CD4-positive, CD25-positive, alpha-beta regulatory T cell (primary cell): ENCODE measurements at places on chromosomes 7 and 10. TPM values are rescaled to one million over a fixed set of nuclear protein-coding genes. Genes with fewer than 3 reads are reported as not detected.

Gene ASB10
- polyA plus RNA-seq, result not detected

Gene CWF19L1
- polyA plus RNA-seq, result 33.2 TPM

Gene ZNF727
- polyA plus RNA-seq, result 0.09 TPM

Gene EMX2
- polyA plus RNA-seq, result not detected

Gene AMPH
- 0.10 TPM for polyA plus RNA-seq

Gene MET
- not detected for polyA plus RNA-seq

Gene GNAT3
- not detected for polyA plus RNA-seq

Gene FANK1
- 36.1 TPM for polyA plus RNA-seq

Gene ADCY1
- not detected for polyA plus RNA-seq

DNA sequence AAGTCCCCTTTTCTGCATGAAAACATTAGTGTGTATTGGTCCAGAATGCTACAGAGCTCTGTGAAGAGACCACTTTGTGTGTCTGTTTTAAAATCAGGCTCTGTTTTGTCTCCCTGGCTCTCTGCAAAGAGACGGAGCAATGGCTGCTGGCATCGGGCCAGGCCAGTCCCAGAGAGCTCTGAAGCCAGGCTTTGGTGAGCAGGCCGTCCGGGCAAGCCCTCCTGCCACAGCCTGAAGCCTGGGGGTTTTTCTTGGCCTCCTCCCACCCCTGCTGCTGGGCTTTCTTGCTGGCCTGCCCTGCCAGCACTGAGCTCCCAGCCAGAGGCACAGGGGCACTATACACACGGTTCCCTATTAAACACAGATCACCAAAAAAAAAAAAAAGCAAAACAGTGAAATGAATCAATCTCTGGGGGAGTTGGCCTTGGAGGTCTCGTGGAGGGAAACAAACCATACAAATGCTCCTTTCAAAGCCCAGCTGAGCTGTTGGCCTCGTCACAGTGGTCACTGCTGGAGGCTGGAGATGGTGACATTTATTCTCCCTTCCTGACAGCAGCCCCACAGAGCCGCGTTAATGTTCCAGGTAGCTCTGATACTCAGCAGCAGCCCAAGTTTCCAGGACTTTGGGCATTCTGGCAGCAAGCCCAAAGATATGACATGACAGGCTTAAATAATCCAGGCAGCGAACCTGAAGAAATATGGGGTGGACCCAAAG, 237.2 kb downstream of the TCF7L2 start:
- no peak for DNase-seq

DNA sequence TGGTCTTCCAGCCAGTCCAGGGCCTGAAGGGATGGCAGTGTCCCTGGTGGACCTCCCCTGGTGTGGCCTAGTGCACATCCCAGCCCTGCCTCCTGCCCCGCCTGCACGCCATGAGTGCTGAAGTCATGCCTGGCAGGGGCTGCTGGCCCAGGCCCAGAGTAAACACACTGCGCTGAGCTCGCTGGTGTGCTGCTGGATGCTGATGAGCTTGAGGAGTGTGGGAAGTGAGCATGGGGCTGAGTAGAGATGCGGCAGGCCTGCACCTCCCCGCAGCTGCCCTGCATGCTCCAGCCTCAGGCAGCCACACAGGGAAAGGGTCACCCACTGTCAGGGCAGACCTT, 43.2 kb downstream of the HTRA1 start:
- no peak for DNase-seq

DNA sequence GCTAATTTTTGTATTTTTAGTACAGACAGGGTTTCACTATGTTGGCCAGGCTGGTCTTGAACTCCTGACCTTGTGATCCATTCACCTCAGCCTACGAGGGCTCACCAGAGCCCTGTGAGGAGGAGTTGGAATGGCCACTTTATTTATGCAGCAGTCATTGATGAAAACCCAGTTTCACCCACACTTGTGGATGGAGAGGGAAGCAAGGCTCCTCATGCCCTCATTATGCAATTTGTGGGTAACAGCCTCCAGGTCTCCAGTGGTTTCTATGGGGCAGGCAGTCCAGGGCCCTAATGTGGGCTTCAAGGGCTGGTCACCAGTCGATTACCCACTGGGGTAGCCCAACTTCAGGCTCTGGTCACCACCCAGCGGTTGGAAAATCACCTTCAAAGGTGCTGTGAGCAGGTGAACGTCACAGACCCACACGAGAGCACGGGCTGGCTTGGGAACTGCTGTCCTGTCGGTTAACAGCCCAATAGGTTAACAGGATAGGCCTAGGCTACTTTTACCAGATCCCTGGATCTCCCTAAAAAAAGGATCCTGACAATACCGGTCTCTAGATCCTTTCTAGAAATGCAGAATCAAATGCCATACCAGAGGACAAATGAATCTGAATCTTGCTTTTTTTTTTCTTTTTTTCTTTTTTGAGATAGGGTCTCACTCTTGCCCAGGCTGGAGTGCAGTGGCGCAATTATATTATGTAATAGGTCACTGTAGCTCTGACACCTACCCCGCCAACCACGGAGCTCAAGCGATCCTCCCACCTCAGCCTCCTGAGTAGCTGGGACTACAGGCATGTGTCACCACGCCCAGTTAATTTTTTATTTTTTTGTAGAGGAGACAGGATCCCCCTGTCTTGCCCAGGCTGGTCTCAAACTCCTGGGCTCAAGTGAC, 97.8 kb downstream of the SLC37A3 start:
- no peak for DNase-seq

DNA sequence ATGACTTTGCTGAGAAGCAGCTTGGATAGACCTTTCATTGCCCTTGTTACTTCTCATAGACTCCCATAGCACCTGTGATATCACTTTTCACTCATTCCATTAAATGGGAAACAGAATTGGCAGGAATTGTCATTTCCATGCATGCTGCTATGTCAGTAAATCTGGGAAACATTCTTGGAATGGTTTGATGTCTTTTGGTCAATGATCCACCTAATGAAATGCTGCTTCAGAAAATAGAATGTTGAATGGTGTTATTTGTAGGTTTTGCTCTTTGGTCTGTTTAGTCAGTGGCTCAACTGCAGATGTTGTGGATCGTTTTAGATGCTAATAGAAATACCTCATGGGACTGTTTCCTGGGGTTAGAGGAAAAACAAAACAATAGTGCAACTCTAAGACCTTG, 127.8 kb downstream of the PLPP4 start:
- DNase-seq, result no peak

DNA sequence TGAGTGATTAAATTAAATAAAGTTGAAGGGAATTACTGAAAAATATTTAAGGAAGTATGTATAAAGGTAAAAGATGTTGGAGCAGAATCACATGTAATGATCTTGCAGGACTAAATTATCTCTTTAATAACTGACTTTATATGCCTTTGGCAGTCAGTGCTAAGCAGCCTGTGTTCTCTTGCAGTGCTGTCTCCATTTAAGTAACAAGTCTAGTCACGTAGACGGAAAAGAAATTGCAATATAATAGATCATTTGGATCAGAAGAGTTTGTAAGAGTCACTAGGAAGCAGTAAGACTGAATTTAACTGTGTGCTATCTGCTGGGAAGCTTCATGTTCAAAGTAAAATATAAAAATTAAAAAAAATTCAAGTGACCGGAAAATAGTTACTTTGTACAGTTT, 21.4 kb downstream of the BZW2 start:
- DNase-seq, result no peak

GRCh38 chr7:157488966-157489365, 152.2 kb downstream of the DNAJB6 start:
- no peak for DNase-seq

DNA sequence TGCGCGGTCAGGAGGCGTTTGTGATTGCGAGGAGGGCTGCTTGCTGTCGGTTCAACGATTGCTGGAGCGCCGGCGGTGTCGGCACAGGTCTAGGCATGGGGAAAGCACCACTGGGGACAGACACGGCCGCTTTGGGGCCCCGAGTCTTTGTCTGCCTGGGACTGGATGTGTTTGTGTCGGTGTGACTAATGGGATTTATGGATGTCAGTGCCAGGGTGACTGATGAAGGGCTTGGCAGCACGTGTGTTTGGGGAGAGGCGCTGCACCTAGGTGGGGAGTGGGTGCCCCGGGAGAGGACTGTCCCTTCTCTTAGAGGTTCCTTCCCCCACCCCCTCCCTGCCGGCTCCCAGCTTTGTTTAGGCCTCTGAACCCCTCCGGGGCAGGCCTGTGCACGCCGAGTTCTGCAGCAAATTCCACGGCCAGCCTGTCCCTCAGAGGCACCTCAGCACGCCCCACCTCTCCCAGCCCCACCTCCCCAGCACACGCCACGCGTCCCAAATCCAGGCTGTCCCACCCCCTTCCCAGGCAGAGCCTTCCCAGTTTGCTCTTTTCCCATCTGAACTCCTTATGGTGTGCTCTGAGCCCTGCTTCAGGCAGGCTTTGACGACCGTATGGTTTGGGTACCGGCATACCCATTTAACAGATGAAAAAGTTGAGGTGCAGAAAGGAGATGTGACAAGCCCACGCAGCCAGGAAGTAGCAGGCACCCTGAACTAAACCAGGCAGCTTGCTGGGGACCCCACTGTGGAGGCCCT, 6.4 kb upstream of the TNRC18 start:
- no peak for DNase-seq

GRCh38 chr7:131061158-131061557, 266.5 kb upstream of the MKLN1 start:
- DNase-seq, result no peak

DNA sequence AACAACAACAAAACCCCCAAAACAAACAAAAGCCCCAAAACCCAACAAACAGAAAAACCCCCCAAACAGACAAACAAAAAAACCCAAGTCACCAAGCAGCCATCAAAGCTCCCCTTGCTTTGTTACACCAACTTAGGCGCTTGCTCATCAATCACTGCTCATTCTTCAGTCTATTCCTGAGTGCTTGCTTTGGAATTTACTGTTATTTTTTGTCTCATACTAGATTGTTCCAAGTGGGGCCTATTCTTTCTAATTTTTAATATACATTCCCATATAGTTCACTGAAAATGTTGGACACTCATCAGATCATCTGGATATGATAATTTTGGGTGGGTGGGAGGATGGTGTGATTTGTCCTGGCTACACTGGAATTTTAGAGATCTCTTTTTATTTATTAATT, 126.0 kb upstream of the JCAD start:
- DNase-seq, result no peak

DNA sequence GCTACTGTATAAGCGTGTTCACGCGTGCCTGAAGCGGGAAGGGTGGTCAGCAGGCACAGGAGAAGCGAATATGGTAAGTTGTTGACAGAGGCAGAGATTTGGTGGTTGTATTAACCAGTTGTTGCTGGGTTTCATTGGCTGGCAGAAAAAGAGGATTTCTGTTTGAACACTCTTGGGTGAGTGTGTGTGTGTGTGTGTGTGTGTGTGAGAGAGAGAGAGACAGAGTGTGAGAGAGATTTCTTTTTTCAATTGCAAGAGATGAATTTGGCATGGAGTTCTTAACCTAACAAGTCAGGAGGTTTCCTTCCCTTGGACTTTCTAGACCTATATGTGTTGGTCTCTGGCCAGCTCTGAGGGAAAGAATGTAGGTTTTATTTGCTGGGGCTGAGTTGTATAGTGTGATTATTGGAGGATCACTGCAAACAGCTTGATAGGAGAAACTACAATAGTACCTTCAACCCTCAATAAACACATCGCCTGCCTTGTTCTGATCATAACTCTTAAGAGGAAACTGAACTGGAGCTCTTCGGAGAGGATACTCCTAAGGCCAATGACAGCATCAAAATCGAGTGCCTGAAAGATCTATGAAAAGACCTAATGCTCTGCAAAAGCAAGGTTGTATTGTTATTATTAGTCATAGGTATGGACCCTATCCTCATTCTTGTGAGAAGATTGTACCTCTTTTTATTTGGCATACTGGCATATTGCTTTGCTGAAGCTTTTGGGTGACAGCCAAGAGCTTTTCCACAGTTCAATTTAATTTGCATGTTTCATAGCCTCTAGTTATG, 1.2 kb downstream of the MCU start:
- no peak for DNase-seq

DNA sequence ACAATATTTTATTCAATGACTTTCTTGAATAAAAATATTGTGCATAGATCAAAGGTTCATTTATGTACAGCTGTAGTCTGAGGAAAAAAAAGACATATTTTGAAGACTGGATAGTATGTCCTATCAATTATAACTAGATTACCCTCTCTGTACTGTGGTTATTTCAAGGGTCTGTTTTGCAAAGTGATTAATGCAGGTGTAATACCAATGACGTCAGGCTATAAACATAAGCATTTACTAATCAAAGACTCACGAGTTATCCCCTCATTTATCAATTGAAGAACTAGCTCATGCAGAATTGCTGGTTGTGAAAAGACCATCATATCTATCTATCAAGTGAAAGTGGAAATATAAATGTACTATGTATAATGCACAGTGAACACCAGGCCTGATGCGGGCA, 213.6 kb upstream of the HGF start:
- no peak for DNase-seq

- no peak for DNase-seq
These were observed 36.8 kb downstream of the KIFBP start for GRCh38 chr10:69025370-69025896.

- no peak for DNase-seq
These were observed 59.8 kb upstream of the SMNDC1 start for GRCh38 chr10:110364531-110364937.

DNA sequence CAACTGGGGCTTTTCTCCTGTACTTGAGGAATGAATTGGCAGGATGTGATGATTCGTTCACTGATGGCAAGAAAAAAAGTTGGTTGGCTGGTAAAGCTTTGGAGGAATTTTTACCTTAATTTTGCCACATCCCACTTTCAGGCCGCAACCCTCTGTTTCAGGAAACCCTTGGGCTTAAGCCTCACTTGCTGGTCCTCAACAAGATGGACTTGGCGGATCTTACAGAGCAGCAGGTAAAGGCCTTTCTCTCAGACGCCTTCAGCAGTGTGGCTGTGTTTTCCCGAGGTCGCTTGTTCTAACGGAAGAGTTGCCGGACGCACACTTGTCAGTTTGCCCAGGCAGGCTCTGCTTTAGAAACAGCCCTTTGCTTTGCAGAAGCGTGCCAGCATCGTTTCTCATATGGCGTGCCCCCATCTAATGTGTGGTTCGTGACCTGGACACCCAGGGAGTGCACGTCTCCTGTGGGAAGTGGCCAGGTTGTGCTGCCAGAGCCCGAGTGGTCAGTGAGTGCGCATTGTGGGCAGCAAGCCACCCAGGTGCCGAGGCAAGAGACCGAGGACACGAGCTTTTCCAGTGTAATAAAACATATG, 2.2 kb downstream of the MTG1 start:
- no peak for DNase-seq

DNA sequence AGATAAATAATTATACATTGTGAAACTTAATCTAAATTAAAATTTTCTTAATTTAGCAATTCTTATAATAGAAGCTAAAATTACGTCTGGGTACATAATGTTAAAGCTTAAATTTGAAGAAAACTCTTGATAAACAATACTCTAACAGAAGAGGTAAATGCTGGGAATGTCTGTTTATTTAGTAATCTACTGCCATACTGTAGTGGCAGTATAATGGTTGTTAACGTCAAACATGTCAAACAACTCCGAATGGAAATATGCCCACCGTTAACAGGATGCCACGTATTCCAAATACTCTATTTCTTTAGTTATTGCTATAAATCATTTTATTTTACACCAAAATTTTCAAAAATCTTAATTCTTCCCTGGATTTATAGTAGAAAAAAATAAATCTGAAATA, 40.0 kb upstream of the PTPN12 start:
- DNase-seq, result no peak
